ENCODE measurements at places on chromosomes 13 and 19.

DNA sequence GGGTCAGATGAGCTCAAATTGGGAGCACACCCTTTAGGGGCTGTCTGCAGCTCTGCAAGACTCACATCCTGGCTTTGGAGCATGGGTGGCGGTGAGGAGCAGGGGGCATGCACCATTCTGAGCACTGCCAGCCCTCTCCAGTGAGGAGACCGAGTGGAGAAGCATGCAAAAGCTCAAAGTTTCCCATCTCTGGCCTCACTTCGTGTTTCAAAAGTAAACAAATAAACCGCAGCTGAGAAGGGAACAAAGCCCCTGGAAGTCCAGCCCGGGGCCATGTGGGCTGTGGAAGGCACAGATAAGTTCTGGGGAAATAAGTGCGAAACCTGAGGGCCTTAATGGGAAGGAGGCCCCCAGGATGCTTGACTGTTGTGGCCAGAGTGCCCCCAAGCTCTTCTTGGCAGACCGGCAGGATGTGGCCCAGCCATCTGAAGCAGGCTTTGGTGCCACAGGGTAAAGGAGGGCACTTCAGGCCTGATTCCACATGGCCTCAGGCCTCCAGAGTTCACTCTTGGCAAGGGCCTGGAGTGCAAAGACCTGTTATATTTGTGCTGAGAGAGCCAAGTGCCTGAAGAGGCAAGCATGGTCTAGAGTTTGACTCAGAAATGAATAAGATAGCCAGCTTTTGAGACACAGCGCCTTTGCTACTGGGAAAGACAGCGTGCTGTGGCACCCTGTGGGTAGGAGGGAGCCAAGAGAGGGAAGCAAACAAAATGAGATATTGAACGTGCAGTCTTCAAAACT lies 1.2 kb downstream of the MEDAG start:
- DNase-seq, result no peak

- no peak for DNase-seq
Measured at GRCh38 chr19:34402074-34402600, 2.1 kb upstream of the PDCD2L start.

GRCh38 chr19:13060233-13060963 lies 42.3 kb downstream of the LYL1 start:
- no peak for DNase-seq

DNA sequence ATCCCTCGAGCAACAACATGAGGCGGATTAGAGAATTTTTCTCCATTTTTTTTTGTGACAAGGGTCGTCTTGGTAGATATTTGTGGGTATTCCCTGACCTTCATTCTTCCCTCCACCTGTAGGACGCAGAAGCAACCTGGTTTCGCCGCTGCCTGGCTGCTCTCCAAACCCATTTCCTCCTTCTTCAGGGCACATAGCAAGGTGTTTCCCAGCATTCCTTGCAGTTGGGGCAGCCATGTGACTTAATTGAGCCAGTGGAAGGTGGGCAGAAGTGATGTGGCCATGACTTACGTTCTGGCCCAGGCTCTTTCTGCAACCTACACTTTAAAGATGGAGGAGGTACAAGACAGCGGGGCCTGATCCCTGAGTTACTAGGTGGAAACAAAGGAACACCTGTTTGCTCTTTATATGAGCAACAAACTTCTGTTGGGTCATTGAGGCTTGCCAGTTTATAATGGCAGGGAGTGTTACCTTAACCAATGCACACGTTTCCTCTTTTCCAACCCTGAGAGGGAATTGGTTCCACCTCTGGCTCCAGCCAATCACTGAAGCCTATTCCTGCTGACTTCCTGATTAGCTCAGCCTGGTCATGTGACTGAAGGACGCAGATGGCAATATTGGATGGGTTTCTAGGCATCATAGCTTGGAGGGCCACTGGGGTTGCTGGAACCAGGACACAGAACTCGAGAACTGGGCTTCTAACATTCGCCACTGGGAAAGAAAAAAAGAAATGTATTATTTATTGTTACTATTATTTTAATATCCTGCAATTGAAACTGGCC lies 30.8 kb upstream of the ZNRF4 start:
- no peak for DNase-seq

GRCh38 chr19:50890422-50891252 lies 17.4 kb downstream of the KLK2 start:
- no peak for DNase-seq
